NCI-H510A treated with DMSO at 0.1 percent for 48 hours (cell line): ENCODE measurements at places on chromosomes 4 and X.
A peak's percentile ranks its signal among the peaks of the same experiment; 100 is the strongest.

GRCh38 chr4:156312261-156312847 is 358.7 kb upstream of the CTSO start:
- DNase-seq, result no peak

DNA sequence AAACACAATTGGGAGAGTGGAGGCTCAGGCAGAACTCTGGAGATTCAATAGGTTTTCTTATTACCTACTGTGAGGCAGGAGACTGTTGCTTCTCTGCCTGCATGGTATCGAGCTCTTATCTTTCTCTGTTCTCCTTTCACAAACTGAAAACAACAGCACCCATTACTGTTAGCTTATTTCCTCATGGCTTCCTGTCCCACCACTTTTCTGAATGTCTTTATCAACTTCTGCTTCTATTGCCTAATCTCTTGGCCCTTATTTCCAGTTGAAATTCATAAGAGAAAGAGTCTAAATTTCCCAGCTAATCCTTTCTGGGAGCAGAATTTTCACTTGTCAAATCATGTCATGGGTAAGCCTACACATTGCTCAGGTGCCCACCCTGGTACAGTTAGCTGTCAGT is 46.8 kb upstream of the NDST3 start:
- DNase-seq, result no peak

DNA sequence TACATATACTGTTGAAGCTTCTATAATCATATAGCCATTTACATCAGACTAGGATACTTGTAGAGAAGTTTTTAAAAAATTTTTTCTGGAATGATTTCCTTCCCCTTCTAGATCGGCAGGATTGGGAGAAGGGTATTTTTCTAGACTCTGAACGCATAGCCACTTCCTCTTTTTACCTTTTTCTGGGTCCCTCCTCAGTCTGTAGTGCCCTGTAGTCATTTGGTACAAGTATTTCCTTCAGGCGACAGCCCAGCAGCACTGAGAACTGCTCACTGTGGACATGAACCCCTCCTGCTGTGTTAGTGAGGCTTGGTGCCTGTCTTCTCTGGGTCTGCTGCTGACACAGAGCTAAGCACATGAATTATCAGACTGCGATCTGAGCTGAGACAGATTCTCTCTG is 255.4 kb downstream of the ARHGAP10 start:
- DNase-seq, result no peak

- no peak for DNase-seq
Measured at GRCh38 chr4:181659202-181659601, 584.0 kb upstream of the TENM3 start.

GRCh38 chr4:126251169-126251568 is 936.4 kb downstream of the FAT4 start:
- no peak for DNase-seq

DNA sequence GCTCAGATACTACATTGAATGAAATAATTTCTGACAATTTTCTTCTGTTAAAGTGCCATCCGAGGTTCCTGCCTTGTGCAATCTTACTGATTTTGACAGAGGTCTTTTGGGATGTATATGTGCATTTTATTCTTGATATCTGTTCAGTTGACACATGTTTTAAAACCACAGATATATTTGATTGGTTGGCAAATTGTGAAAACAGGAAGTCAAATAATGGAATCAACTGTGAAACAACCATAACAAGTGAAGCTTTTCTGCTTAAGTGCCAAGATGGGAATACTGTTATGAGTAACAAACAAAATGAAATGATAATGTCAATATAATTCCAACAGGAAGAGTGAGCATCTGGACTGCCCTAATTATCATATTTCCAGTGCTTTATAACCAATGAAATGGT is 84.9 kb upstream of the TET2 start:
- no peak for DNase-seq

- peak; percentile 51 for DNase-seq
Measured at GRCh38 chr4:138981930-138982390, 33.6 kb upstream of the NOCT start.

DNA sequence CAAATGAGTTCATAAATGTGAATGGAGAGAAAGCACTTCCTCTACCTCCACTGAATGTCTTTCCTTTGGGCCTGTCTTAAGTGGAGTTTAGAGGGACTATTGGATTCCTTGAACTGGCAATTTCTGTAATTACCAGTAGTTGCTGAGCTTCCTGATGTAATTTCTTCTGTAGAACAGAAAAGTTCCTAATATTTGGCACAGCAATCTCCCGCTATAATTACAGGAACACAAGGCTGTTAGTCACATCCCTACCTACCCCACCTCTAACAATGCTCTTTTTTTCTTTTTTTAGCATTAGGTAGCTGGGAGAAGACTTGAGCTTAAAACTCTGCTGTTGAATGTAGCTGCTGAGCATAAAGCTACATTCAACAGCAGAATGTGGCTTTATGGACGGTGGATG is 24.8 kb upstream of the RBPJ start:
- DNase-seq, result no peak

- DNase-seq, result peak; percentile 2
Measured at GRCh38 chrX:83469551-83469950, 38.5 kb upstream of the POU3F4 start.

DNA sequence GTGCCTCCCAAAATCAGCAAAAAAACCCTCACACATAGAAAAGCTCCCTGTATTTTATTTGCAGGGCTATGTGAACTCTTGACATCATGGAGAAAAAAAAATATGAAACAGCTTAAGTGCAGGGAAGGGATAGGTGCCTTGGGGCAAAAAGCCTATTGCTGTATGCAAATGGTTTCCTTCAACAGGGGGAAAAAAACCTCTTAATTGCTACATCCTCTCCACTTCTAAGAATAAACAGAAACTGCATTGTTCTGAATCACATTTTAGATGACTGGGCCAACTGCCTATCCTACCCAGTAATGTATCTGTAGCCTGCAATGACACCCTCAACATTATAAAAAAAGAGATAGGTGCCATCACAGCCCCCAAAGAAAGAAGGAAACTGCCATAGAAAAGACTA is 229.4 kb upstream of the GALNTL6 start:
- no peak for DNase-seq

DNA sequence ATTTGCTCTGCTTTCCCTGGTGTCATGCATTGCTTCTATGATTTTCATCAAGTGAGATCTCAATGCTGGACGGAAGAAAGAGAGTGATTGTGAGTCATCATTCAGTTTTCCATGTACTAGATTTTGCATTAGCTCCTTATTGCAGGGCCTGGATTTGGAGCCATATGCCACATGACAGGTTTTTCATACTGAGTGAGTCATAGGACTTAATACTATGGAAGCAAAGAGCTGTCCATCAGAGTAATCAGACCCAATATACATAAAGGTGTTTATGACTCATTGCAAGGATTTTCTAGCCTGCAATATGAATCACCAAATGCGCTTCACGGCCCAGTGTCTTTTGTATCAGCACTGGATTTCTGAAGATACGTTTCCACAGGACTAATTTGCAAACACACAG is 11.2 kb upstream of the TFDP3 start:
- DNase-seq, result no peak

DNA sequence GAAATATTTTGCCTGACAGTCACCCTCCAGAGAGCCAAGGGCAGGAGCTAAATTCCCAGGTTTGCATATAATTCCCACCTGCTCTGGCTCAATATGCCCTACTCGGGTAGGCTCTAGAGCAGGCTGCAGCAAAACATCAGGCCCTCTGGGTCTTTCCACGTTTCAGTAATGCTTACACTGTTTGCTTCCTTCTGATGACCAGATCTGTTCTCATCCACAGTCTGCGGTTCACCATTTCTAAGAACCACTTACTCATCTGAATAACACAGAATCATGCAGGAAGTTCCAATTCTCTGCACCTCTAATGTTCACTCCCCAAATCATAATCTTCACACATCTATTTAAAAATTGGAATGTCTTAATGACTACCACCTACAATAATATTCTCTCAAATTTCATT is 141.4 kb downstream of the PPP3CA start:
- no peak for DNase-seq

DNA sequence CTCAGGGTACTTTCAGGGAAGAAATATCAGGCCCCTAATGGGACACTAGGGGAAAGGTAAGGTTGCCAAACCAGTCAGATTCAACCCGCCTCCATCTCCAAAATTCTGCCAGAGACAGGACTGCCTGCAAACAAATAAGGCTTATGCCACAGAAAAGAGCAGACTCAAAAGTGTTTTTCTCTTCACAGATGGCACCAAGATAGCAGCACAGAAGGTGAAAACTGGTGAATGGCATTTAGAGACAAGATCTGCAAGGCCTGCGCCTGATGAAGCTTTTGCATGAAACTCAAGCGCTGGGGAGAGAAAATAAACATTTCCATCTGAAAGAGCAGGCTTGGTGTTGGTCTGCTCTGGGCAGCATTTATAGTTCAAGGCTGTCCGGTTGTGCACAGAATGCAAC is 27.9 kb downstream of the AMOT start:
- no peak for DNase-seq

DNA sequence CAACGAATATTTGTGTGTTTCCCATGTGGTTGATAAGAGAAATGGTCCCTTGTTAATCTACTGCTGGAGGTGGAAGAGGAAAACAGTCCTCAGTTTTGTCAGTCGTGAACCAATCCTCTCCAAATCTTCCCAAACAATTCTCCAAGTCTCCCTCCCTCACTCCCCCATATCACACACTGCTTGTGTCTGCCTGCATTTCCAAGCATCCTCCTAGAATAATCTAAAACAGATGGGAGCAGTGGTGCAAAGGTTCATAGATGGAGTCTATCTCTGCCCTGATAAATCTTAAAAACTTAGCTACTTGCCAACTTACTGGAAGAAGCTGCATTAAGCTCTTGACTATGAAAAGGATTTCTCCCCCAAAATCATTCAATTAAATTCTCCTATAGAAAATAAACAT is 43.7 kb upstream of the SH3KBP1 start:
- DNase-seq, result no peak

DNA sequence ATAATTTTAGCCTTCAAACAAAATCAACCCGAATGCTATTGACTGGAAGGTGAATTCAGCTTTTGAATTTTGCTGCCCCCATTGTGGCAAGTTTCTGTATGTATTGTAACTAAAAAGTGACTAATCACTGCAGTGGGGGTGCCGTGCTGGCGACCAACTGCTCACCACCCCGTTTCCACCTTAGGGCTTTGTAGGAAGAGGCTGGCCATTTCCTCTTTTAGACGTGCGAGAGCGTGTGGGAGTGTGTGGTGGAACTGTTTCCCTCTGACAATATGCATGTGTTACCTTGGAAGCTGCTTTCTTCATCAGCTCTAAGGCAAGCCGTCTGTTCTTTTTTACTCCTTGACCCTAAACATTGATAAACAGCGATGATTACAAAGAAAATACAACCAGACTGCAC is 78.8 kb downstream of the SEL1L3 start:
- no peak for DNase-seq

DNA sequence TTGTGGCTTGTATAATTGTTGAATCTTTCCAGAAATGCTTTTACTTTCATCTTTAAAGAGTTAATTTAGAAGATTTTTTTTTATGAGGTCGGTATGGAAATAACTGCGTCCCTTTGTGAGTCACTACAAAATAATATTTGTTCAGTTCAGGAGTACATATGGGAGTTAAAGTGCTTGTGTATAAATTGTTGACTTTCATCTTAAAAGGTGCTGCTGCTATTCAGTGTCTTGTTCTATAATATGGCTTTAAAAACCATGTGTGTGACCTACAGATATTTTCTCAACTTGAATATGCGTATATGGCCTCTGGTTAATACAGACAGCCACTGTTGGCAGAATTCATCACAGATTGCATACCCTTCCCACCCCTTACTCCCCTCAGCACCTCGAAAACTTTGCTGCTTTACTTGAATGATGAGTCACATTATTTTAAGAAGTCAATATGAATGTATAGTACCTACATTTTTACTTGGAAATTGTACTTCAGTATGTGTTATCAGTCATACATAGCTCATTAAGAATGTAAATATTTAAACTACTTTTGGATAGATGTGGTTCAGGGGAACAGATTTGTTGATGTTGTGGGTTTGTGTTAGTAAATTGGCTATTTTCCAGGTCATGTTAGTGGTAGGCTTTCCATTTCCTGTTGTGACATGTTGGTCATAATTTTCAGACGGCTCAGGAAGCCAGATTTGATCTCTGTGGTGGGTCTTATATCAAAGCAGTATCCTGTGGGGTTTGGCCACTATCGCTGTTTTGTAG is 1.5 kb downstream of the CLCN3 start:
- DNase-seq, result no peak

DNA sequence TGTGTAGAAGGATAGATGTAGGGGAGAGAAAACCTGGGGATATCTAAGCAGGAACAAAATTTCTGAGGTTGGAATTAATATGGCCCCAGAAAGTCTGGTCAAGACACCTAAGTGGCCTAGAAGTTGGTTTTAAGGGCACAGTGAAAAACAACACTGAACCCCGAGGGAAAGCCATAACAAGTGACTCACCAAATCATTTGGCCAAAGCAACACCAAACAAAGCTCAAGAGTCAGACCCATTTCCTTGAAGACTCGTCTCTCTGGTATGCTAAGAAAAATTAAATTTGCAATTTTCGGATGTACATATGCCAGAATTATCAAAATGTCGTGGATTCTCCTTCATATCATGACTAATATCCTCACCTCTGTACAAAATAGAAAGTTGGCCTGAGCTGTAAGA is 162.9 kb downstream of the SMIM20 start:
- DNase-seq, result no peak

DNA sequence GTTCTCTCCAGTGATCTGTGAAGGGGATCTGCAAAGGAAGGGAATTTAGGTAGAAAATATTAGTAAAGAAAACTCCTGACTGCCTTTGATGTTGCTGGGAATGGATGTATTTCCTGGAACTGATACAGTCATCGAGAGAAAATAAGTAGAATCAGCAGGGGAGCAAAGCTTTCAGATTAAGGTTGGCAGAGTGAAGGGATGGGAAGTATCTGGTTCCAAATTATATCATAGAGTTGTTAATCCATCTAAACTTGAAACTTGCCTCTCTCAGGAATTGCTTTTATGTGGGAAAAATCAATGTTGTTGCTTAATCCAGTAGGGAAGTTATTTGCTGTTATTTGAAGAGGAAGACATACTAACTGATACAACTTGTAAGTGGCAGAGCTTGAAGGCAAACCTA is 19.3 kb downstream of the EPHA5 start:
- DNase-seq, result no peak

DNA sequence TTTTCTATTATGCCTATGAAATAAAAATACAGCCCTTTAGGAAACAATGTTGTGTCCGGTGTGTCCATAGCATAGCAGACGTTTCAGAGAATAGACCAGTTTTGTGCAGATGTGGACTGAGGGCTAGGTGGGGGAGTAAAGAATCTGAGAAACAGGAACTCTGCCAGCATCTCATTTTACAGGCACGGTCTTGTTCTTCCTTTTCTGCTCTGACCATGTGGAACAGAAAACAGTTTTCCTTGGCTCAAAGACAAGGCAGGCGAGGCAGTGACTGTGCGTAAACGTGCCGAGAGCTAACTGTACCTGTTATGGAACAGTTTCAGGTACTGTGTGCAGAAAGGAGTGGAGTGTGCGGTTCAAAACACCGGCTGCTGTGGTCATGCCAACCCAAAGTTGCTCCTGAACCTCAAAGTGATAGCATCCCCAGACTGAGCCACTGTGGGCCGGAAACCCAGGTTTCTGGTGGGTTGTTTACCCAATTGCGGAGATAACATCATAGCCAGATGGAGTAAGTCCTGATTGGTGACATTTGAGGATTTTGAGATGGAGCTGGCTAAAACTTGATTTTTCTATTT is 20.2 kb downstream of the CNGA2 start:
- no peak for DNase-seq
